ENCODE measurements at places on chromosomes 13 and 19.
A peak's percentile ranks its signal among the peaks of the same experiment; 100 is the strongest.

DNA sequence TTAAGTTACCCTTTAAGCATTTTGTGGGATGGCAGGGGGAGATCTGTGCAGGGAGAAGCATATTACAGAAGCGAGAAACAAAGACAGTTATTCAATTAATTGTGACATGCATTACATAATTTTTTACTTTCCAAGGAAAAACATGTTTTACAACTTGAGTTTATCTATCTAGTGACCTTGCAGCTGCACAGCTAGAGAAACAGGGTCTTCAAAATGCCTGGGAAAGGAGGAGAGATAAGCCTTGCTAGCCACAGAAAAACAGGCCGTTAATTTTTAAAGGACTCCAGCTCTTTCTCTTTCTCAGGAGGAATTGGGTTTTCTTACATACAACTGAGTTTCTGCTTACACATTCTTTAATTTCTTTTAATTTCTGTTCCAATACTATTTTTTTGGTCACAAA lies 14.8 kb upstream of the ZNF431 start:
- no peak for DNase-seq

DNA sequence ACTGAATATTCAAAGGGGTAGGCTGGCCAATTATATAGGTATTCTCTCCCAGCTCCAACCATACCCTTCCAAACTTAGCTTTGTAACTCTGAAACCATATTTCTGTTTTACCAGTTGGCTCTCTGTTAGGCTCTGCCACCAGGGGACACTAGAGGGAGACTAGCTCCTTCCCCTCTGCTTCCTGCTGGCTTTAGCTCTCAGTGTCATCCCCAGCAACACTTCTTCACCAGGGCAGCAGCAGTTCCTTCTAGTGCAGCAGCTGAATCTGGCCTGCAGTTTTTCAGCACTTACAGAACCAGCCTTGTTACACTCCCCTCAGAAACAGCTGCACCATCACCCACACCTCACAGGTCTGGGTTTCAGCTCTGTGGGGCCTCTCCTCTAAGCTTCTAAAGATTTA lies 51.0 kb upstream of the DOCK9 start:
- peak; percentile 37 for DNase-seq

DNA sequence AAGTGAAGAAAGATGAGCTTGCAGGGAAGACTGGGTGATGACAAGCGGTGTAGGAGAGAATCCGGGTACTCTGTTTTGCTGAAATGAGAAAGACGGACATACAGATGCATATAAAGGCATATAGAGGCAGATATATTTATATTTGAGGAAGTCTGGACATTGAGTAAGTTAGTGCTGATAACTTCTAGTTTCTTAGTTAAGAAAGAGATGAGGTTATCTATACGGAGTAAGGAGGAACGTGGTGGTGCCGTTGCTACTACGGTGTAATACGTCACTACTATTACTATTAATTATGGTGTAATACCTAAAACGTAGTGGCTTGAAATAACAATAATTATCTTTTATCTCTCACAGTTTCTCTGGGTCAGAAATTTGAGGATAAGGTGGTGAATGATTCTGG lies 9.8 kb upstream of the CPB2 start:
- no peak for DNase-seq

DNA sequence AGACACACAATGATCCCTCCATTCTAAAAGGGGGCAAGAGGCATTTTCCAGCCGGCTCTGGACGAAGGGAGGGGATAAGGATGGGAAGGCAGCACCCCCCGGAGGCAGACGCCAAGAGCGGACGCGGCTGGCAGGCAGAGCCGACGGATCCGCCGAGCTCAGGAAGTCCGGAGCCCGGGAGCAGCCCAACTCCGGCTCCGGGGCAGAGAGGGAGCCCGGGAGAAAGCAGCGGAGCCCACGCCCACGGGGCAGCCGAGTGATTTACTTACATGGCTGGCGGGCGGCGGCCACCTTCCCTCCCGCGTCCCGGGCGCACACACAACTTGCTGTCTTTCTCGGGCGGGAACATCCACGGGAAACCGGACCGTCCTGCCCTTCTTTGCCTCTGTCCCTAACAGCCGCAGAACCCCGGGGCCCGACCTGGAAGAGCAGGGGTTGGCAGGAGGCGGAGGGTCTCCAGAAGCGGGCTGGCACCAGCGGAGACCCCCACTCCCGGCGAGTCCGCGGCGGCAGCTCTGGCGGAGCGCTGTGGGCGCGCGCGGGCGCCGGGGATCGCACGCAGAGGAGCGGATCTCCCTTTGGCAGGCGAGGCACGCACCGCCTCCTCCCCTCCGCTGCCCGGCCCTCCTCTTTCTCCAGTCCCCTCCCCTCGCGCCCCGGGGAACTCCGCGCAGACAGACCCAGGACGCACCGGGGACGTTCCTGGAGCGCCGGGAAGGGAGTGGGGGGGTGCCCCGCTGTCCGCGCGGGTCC lies at the start of gene LHFPL6:
LHFPL6 (minus strand) TSS at position 580 of the 753 bp plus-strand sequence.
- peak; percentile 22 for DNase-seq

- no peak for DNase-seq
Observed at GRCh38 chr19:961866-962620, 22.1 kb upstream of the WDR18 start.

- peak; percentile 31 for DNase-seq
Observed at GRCh38 chr19:1651568-1652291, 685 bp downstream of the TCF3 start.

GRCh38 chr13:107023335-107023734 lies 455.4 kb upstream of the ARGLU1 start:
- DNase-seq: no peak

DNA sequence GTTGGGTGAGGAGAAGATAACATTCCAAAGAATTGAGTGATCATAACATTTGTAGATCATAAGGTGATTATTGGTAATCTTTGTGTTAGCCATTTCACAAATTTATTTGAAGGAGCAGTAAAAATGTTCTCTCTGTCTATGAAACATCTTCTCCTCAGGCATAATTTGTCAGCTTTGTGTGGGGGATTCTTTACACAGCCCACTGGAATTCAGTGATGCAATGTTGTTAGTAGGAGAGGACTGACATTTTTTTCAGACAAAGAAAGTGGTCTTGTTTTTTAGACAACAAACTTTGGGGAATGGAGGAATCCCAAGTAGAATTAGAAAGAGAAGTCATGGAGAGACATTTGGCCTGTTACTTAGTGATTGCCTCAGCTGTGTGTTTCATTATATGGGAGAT lies 100.3 kb downstream of the ITGBL1 start:
- no peak for DNase-seq

DNA sequence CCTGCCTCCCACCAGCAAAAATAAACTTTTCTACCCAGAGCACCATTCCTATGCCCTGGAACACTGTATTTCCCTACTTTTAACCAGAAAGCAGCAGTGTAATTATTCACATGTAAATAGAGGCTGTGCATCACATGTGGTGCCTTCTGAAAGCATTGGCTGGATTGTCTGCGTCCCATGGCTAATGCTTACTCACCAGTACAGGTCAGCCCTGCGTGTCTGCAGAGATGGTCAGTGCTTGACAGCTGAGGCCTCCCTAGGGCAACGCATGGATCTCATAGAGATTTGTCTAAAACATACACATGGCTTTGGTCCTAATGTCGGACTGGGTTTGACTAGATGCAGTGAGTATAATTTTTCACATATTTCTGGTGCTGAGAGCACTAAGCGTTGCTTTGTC lies 64.2 kb downstream of the DPY19L3 start:
- DNase-seq: no peak

GRCh38 chr13:66128692-66129269 lies 1101.4 kb downstream of the PCDH9 start:
- no peak for DNase-seq

GRCh38 chr13:36801035-36801434 lies 18.0 kb upstream of the RFXAP start:
- no peak for DNase-seq

- no peak for DNase-seq
Observed at GRCh38 chr19:49849433-49850220, 1.3 kb upstream of the PTOV1 start.

- no peak for DNase-seq
Observed at GRCh38 chr19:52099497-52100138, 4.1 kb upstream of the ZNF841 start.

- DNase-seq: no peak
Observed at GRCh38 chr19:305240-306150, 14.3 kb upstream of the PLPP2 start.

DNA sequence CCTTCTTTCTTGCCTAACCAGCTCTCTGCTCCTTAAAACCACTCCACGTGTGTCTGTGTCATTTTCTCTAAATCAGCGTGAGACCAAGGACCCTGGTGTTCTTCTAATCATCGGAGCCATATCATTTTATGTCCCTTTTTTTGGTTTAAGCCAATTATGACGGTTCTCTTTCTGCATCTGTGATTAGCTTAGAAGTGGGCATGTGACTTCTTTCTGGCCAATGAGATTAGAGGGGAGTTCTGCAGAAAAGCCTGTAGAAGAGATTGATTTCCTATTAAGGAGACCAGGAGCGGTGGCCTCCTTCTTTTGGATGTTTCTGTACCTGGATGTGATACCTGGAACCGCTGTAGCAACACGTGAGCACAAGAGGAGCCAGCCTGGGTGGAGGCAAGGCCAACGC lies 97.5 kb upstream of the PABPC3 start:
- DNase-seq: no peak

DNA sequence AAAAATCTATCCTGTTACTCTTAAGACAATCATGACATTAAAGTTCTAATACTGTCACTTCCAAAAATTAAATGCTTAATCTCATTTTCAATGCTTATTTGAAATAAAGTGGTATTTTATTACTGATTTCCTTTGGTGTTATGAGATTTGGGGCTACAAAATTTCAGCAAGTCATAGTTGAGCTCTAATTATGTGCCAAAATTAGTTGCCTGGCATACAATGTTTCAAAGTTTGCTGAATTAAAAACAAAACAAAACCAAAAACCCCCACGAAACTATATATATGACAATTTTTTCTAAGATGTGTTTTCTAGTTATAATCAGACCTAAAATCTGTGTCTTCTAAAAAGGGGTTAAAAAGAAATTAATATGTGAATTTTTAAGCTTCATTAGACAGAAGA lies 62.2 kb downstream of the KCNRG start:
- no peak for DNase-seq

DNA sequence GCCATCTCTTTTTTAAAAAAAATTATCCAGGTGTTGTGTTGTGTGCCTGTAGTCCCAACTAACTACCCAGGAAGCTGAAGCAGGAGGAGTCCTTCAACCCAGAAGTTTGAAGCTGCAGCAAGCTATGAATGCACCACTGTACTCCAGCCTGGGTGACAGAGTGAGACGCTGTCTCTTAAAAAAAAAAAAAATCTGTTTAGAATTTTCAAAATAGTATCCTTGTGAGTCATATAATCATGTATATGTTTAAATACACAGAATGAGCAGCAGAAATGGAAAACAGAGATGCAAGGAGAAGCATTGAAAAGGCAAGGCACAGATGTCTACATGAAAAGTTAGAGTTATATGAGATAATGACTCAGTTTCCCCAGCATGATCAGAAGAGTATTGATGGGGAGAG lies 31.2 kb downstream of the SYDE1 start:
- no peak for DNase-seq

- DNase-seq: peak; percentile 31
Observed at GRCh38 chr19:16118489-16119033, 6.9 kb downstream of the RAB8A start.

- no peak for DNase-seq
Observed at GRCh38 chr13:26247011-26247410, 6.9 kb upstream of the CDK8 start.

- DNase-seq: no peak
Observed at GRCh38 chr13:26679411-26680122, 81.0 kb downstream of the GPR12 start.

- no peak for DNase-seq
Observed at GRCh38 chr13:58960888-58961287, 1202.8 kb downstream of the DIAPH3 start.

DNA sequence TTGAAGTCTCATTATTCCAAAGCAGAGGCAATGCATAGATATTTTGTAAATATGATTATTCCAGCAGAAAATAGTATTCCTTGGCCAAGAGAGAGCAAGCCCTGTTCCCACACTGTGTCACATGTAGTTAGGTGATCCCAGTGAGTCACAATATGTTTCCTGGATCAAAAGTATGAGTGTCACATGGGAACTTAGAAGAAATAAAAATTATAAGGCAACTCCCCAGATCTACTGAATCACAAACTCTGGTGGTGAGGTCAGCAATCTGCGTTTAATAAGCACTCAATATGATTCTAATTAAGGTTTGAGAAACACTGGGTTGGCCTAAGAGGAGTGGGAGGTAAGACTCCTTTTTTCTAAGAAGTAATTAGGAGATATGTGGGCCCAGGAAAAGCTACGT lies 1504.5 kb upstream of the PCDH20 start:
- no peak for DNase-seq

GRCh38 chr19:3411636-3412035 lies 45.3 kb downstream of the NFIC start:
- DNase-seq: no peak

- no peak for DNase-seq
Observed at GRCh38 chr13:59487883-59488282, 675.8 kb downstream of the DIAPH3 start.

GRCh38 chr13:110522721-110523120 lies 38.8 kb downstream of the RAB20 start:
- DNase-seq: no peak

- peak; percentile 22 for DNase-seq
Observed at GRCh38 chr13:113275387-113275786, 21.7 kb upstream of the LAMP1 start.

DNA sequence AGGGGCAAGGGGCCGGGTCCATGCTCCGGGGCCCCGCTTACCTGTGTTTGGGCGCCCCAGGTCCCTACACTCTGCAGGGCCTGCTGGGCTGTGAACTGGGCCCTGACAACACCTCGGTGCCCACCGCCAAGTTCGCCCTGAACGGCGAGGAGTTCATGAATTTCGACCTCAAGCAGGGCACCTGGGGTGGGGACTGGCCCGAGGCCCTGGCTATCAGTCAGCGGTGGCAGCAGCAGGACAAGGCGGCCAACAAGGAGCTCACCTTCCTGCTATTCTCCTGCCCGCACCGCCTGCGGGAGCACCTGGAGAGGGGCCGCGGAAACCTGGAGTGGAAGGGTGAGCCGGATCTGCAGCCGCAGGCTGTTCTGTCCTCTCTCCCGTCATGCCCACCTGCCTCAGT lies 1.7 kb downstream of the FCGRT start:
- no peak for DNase-seq

All from CD4-positive, alpha-beta T cell treated with Interleukin-2 at 100 ng/mL for 4 hours (primary cell).